ENCODE measurements at places on chromosomes 6 and 20.

GRCh38 chr20:53413186-53413631, 180.4 kb downstream of the ZNF217 start:
- DNase-seq: no peak

DNA sequence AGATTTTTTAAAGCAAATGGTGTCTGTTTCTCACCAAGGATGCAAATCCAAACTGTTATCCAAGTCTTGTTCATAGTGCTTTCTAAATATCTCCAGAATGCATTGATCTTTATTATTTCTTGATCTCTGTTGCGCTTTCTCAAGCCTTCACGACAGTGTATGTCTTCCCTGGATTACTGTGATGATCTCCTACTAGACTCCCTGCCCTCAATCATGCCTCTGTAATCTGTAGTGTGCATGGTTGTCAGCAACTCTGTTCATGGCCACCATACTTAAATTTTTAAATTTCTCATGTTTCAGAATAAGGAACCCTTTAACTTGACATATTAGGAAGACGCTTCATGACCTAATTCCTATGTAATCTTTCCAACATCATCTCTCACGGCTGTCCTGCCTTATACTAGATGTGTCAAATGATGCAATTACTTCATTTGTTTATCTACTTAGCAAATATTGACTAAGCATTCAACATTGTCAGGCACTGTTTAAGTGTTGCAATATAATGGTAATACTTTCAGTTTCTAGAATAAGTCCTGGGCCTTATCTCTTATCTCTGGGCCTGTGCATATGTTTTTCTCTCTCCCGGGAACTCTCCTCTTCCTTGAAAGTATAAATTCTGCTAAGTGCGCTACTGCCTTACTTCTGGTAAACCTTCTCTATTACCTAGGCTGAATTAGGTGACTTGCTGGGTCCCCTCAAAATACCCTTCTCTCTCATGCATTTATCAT, 25.6 kb upstream of the AHI1 start:
- no peak for DNase-seq

DNA sequence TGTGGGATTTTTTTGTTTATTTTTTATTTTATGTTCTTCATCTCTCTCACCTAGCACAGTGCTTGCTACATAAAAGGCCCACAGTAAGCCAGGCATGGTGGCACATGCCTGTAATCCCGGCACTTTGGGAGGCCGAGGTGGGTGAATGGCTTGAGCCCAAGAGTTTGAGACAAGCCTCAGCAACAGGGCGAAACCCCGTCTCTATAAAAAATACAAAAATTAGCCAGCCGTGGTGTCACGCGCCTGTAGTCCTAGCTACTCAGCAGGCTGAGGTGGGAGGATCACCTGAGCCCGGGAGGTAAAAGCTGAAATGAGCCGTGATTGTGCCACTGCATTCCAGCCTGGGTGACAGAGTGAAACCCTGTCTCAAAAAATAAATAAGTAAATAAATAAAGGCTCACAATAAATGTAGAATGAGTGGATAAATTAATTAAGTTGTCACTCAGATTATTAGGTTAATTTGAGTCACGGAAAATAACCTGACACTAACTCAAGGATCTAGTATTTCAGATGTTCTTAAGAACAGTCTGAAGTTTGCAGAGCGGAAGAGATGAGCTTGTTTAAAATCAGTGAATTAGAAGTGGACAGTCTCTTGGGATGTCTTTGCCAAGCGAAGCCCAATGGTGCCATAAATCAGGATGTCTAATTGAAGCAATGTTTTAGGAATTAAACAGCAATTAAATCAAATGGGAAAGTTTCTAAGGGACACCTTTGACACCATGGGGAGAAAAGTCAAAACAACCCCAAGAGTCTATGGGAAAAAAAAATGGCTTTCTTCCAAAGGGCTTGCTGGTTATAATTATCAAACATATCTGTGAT, 214.4 kb downstream of the ZNF217 start:
- no peak for DNase-seq

- DNase-seq: no peak
These were observed 2.7 kb downstream of the CALHM5 start for GRCh38 chr6:116514111-116514510.

GRCh38 chr20:43899274-43900120, 15.2 kb upstream of the TOX2 start:
- no peak for DNase-seq

- DNase-seq: no peak
These were observed 79.8 kb upstream of the OPRM1 start for GRCh38 chr6:153959276-153959675.

DNA sequence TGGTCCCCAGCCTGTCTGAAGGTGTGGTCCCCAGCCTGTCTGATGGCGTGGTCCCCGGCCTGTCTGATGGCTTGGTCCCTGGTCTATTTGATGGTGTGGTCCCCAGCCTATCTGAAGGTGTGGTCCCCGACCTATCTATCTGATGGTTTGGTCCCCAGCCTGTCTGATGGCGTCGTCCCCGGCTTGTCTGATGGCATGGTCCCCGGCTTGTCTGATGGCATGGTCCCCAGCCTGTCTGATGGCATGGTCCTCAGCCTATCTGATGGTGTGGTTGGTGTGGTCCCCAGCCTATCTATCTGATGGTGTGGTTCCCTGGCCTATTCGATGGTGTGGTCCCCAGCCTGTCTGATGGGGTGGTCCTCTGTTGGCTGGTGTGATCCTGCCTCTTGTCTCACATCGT, 18.2 kb upstream of the MRGBP start:
- DNase-seq: no peak

GRCh38 chr20:58623579-58624473, 27.3 kb upstream of the STX16 start:
- no peak for DNase-seq

DNA sequence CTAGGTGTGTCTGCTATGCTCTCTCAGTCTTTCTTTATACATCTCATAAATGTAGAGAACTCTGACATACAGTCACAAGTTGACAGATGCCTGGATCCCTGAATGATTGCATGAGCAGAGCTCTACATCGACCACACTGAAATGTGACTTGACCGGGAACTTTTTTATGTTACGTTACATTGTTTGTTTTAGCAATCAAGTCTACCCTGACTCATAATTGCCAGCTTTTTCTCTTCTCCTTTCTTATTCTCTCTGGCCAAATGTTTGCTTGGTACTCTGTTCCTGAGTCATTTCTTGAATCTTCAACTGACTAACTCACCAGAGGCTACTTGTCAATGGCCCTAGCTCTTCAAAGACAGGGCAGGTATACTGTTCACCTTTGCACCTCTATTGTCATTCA, 213.6 kb upstream of the DTNBP1 start:
- DNase-seq: no peak

DNA sequence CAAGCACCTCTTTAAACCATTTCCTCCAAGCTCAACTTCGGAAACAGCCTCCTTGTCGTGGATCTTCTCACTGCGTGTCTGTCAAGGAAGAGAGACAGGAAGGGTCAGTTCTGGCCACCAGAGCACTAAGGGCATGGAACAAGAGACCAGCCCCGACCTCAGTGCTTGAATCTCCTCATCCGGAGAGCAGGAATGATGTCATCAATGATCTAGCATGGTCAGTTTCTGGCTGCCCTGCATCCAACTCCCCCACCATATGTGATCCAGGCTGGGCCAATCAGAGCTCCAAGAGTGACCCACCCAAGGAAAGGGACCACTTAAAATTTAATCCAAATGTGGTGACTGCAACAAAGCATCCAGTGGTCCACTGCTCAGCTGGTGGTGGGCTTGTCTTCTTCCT, 23.3 kb upstream of the DSN1 start:
- no peak for DNase-seq

DNA sequence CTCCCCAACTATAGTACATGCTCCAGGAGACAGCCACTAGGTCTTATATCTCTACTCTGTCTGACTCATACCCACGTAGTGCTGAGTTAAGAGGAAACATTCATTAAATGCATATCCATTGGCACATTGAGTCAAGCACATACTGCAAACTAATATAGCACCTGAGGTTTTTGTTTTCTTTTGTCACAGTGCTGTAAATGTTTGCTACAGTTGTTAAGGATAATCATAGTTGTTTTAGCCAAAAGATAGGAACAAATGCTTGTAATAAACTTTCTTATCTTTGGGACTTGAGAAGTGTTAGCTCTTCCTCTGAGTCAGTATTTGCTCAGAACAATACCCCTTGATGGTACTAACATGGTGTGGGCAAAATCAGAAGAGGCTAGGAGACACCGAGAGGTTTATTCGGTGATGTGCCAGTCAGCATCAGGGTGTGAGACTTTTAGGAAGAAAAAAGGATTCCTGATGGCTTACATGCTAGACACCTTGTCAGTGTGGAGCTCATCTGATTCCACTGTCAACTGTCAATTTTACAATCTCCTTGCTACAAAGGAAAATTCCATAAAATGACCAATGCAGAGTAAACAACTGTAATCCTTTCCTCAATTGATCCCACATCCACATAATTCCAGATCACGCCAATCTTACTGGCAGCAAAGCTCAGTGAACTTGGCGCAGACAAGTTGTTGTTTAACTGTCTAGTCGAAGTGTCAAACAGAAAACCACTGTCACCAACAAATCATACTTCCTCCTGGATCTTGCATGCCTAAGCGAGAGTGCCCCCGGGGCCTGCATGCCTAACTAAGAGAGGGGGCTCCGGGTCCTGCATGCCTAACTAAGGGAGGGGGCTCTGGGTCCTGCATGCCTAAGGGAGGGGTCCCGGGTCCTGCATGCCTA, 36.1 kb downstream of the ELOVL2 start:
- no peak for DNase-seq

DNA sequence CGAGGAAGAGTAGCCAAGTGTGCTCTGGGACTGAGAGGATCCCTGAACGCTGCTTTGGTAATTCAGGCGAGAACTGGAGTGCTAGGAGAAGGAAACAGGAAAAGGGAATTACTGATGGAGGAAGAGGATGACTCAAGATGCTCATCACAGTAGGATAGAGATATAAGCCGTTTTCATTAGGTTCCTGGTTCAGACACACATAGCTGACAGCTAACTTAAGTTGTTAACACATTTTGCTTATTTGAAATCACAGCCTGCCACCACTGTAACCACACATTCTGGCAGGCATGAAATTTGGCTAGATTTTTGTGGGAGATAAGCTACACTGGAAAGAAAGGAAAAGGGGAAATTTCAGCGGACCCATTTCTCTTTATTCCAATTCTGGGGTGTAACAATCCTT, 138.2 kb upstream of the SLC22A16 start:
- no peak for DNase-seq

DNA sequence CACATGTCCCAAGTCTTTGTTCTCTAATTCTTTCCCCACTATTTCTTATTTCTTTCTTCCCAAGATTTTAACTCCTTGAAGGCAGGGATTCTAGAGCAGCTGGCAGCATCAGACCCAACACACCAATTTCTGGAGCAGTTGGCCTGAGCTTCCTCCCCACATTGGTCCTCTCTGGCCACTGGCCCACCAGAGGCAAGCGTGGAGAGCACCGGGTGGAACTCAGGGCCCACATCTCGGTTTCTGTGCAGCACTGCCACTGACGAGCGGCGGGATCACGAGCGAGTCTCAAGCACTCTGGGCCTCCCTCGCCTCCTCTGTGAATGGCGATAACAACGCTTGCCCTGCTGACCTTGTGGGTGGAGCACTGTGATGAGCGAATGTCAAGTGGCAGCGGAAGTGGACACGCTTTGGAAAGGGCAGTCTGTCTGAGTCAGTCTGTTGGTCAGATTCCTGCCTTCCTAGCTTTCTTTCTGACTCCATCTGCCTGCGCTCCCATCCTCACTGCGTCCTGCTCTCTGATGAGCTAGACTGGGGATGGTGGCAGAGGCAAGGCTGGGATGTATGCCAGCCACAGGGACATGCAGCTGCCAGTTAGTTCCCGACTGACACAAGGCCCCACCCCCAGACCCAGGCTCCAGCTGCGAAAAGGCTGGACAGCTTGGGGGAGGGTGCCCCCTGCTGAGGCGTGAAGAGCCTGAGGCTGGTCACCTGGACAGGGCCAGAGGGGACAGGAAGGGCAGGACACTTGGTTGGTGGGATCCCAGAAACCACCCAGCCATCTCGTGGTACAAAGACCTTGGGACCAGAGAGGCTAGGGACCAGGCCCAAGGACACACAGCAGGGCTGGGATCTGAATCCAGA, 4.5 kb upstream of the SPDEF start:
- no peak for DNase-seq

DNA sequence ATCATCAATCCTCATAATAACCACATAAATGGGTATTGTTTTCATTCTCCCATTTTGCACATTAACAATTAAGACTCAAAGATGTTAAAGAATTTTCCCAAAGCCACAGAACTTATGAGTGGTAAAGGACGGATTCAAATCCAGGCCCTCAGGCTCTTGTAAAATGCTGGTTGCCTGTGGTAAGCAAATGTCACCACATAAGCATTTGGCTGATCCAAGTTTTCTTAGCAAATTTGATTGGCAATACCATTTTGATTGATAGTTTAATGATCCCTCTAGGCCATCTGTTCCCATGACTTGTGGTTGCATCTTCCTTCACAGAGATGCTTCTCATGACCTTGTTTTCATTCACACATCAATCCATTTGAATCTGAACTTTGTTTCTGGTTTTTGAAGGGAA, 252.0 kb upstream of the RIN2 start:
- no peak for DNase-seq

GRCh38 chr6:47628448-47629272, 69.7 kb upstream of the ADGRF4 start:
- no peak for DNase-seq

DNA sequence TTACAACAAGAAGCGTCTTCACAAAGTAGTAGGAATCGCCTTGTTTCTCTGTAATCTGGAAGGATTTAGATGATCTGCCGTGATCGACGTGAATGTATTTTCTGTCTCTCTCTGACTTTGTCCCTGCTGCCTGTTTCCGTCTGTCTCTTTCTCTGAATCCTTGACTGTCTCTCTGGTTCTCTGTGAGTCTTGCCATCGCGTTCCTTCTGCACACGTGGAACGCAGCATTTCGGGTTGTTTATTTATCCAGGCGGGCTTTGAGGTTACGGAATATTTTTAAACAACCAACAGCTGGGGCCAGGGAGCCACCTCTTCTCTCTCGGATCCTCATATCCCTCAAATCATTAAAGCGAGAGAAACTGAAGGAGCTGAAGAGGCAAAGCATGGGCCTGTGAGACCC, 215.9 kb downstream of the ZDHHC14 start:
- no peak for DNase-seq

- DNase-seq: no peak
These were observed 132.0 kb downstream of the PHACTR3 start for GRCh38 chr20:59736366-59736765.
